ENCODE measurements at places on chromosomes 12 and 14.
A peak's percentile ranks its signal among the peaks of the same experiment; 100 is the strongest.

DNA sequence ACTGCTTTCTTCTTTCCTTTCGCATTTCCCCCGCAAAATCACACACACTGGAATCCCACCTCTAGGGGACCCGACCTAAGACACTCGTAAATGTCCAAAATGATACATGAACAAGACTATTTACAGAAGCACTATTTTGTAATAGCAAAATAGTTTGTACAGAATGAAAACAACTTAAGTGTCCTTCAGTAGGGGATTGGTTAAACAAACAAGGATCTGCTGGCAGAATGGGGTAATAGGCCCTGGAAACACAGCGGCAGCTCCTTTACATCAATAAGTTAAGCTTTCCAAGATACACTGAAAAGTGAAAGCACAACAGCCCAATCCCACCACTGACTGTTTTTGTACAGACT lies 48.8 kb downstream of the LTBP2 start:
- DNase-seq: no peak

DNA sequence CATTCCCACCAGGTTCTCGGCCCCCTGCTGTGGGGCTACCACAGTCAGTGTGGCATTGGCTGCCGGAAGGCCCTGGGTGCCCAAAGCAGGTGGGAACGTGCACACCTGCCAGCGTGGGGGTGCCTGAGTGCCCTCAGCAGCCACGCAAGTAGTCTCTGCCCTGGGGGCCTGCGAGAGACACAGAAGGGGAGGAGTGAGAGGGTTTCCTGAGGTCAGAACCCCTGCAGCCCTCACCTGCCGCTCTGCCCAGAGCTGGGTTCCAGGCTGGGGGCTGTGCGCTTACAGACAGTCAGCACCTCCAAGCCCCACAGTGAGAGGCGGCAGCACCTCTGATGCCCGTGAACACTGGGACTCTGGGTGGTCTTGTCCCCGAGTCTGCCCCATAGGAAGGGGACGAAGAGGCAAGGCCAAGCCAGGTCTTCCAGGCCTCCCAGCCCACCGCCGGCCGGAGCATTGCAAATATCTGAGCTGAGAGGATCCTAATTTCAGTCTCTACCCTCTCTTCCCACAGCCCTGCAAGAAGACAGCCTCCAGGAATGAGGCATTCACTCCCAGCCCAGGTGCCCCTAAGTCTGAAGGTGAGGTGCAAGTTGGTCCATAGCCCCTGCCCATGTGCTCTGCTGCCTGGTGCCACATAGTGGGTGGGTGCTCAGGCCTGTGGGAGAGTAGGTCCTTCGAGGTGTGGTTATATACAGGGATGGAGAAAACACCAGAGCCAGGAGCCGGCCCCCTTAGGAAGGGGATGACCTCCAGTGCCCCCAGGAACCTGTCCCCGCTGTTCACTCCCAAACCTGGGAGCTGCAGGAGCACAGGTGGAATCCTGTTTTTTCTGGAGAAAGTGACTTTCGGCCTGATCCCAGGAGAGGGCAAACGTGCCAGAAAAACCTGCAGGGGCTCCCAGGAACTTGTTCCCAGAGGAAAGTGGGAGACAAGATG lies 291.1 kb upstream of the RTL1 start:
- no peak for DNase-seq

GRCh38 chr12:32322354-32322753 lies 77.0 kb upstream of the FGD4 start:
- DNase-seq: no peak

DNA sequence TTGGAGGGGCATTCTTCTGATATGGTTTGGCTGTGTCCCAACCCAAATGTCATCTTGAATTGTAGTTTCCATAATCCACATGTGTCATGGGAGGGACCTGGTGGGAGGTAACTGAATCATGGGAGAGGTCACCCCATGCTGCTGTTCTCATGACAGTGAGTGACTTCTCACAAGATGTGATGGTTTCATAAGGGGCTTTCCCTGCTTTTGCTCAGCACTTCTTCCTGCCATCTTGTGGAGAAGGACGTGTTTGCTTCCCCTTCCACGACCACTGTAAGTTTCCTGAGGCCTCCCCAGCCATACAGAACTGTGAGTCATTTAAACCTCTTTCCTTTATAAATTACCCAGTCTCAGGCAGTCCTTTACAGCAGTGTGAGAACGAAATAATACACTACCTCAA lies 382.4 kb downstream of the VRK1 start:
- DNase-seq: no peak

DNA sequence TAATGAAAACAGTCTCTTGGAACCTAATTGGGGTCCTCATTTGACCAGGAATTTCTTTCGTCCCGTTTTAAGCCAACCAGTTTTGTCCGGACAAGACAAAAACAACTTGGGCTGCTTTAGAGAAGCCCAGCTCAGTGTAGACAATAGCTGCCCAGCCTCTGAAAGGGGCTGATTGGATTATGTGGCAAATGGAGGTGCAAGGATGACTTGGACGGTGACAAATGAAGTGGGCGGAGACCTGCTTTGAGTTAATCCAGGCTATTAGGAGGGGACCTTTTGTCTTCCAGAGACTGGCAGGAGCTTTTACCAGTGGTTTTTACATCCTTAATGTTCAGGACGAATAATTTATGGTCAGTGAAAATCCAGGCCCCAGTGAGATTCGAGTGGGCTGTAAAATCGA lies 4.8 kb downstream of the MEG3 start:
- no peak for DNase-seq

DNA sequence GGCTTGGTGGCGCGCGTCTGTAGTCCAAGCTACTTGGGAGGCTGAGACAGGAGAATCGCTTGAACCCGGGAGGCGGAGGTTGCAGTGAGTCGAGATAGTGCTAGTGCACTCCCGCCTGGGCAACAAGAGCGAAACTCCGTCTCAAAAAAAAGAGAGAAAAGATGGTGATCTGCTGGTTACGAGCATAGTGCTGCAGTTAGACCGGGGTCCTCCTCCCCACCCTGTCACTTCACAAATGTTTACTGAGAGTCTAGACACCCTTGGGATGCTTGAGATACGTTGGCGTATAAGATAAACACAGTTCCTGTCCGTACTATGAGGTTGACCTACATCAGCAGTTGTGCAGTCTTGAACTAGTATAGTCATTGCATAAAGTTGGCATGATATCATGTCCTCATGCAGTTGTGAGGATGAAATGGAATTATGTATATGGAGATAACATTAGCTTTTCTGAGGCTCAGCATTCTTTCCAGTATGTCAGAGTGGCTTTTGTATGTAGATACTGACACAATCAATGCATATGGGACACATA lies 787 bp downstream of the ACAD10 start:
- no peak for DNase-seq

- peak; percentile 53 for DNase-seq
Observed at GRCh38 chr14:99684410-99684934, 374 bp downstream of the CYP46A1 start.
